ENCODE measurements at places on chromosomes 3 and 15.

- no peak for DNase-seq
Observed at GRCh38 chr15:79978655-79979514, 7.9 kb upstream of the BCL2A1 start.

DNA sequence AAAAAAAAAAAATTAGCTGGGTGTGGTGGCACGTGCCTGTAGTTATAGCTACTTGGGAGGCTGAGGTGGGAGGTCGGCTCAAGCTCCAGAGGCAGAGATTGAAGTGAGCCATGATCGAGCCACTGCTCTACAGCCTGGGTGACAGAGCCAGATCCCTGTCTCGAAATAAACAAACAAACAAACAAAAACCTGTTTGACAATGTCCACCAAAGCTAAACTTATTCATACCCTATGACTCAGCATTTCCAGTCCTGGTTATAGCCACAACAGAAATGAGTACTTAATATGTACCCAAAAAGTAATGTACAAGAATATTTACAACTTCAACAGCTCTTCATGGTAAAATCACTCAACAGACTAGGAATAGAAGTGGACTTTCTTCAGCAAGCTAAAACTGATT, 31.1 kb downstream of the SERP1 start:
- DNase-seq: no peak

DNA sequence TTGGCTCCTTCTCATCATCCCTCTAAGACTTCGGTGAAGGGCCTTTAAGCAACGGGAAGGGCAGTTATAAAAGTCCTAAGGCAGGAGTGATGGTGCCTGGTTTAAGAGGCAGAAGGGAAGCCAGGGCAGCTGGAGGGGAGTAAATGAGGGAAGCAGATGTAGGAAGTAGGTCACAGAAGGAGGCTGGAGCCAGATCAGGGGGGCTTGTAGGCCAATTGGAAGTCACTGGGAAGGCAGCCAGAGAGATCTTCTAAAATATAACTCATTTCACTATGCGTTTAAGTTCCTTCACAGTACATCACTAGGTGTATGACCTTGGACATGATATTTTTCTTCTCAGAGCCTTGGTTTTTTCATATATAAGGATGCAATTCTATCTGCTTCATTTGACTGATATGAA, 94.7 kb downstream of the MYH15 start:
- no peak for DNase-seq

- no peak for DNase-seq
Observed at GRCh38 chr15:81095690-81096365, 38.2 kb upstream of the CFAP161 start.

DNA sequence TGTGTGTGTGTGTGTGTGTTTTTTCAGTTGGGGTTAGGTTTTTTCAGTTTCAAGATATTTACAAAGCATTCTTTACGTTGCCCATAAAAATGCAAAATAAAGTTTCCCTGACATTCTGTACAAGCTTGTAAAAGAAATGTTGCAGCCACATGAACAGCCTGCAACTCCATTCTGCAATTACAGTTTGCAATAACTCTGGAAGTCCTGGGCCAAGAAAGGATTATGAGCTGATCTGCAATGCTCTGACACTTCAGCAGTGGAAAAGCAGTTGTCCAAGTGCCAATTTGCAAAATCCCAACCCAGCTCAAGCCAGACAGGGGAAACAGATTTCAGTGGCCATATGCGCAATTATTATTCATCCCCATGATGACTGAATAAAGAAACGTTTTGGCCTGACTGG, 322.1 kb downstream of the MEX3B start:
- no peak for DNase-seq

- no peak for DNase-seq
Observed at GRCh38 chr15:79168922-79169456, 78.4 kb upstream of the RASGRF1 start.

DNA sequence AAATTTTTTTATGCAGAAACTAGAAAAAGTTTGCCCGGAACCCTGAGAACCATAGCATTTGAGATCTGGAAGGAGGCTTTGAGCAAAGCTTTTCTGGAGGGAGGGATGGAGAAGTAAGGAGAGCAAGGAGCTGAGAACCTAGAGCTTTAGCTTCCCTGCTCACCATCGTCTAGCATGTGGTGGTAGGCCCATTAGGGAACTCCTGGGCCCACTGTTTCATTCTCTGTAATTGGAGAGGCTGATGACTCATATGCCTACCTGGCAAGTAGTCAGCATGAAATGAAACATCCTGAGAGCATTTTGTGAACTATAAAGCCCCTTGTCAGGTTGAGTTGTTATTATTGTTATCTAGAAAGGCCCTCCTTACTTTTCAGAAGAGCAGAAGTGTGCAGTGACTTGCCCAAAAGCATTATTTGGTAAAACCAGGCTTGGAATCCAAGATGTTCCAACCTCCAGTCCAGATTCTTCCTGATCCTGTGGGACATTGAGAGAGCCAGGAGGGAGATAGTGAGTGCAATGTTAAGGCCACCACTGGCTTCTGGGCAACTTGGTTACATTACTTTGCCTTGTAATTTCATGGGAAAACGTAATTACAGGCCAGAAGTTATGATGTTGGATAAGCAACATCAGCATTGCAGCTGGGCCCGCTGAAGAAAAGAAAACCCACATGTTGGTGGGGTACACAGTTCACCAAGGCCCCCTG, 104.5 kb upstream of the BFSP2 start:
- no peak for DNase-seq

DNA sequence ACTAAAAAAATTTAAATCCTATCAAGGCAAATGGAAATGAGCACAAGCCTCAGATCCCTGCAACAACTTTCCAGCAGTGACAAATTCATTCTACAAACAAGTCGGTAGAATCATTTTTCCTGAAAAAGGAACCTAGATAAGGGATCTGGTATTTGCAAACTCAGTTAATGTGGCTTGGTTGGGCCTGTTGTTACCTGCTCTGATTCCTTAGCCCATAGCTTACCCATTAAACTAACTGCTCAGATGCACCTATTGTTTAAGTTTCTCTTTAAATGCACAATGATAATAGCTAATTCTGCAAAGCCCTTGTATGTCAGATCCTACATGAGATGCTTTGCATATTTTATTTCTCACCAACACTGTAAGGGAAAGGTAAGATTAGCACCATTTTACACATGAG, 377.4 kb upstream of the RGMA start:
- no peak for DNase-seq

GRCh38 chr15:40338041-40338657, 2.6 kb downstream of the CCDC9B start:
- DNase-seq: peak; percentile 14

DNA sequence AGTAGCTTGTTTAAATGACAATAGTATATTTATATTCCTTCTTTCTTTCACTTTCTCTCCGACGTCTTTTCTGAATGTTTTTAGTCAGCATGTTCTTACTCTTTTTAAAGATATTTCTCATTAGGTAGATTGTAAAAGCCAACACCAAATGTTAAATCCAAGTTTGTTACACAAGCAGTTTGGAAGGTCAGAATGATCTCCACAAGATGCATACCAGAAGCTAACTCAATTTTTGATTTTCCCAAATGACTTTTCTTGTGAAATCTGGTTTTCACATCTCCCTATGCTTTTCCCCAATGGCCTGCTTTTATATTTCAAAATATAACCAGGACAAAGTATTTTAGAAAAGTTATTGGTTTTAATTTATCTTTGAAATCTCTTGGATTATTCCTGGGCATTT, 49.7 kb upstream of the TPRG1 start:
- DNase-seq: no peak

DNA sequence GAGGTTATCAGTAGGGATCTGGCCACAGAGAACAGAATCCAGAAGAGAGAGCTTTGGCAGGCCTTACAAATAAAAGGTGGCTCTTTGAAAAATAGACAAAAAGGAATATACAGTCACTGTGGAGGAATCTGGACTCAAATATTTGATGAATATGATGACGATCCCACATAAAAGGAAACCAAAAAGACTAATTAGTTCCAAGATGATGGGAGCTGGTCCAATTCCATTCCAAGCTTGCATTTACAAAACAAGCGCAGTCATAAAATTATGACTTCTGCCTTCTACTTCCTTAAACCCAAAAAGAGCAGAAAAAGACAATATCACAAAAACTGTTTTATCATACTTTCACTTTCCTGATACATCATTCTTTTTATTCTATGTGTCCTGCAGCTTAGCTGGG, 285.8 kb downstream of the DIPK2A start:
- DNase-seq: no peak
